ENCODE measurements at places on chromosomes 3 and 15.

DNA sequence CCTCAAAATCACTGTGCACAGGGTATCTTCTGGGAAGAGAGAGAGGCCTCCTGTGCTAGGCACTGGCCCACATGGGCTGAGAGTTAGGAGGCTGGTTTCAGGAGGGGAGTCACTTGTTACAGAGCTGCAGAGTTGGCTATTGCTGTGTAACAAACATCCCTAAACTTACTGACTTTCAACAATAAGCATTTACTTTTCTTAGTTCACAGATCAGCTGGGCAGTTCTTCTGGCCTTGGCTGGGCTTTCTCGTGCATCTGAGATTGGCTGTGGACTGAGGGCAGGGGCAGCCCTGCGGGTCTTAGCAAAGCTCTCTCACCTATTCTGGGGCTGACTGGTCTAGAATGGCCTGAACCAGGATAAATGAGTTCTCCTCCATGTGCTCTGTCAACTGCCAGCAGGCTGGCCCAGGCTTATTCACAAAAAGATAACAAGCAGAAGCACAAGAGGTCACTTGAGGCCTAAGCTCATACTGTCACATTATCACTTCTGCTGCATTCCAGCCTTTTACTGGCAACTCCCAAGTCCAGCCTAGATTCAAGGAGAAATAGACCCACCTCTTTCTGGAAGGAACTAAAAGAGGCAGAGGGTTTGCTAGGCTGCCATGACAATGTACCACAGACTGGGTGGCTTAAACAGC lies 17.2 kb upstream of the RBSN start:
- peak; percentile 47 for DNase-seq

- peak; percentile 11 for DNase-seq
Observed at GRCh38 chr3:174620138-174620537, 239.0 kb upstream of the NAALADL2 start.

- no peak for DNase-seq
Observed at GRCh38 chr3:4491855-4492207, 1.3 kb upstream of the ITPR1 start.

GRCh38 chr15:95928822-95929221 lies 401.7 kb upstream of the NR2F2 start:
- no peak for DNase-seq

Measured in hematopoietic multipotent progenitor cell treated with erythropoietin and hydrocortisone succinate and interleukin-3 and kit ligand, for 8 days (in vitro differentiated cells).